ENCODE measurements at places on chromosomes 7 and 10. TPM values are rescaled to one million over a fixed set of nuclear protein-coding genes. Genes with fewer than 3 reads are reported as not detected.

- DNase-seq, result no peak
Measured at GRCh38 chr7:73827567-73828106, 3.2 kb upstream of the CLDN4 start.

DNA sequence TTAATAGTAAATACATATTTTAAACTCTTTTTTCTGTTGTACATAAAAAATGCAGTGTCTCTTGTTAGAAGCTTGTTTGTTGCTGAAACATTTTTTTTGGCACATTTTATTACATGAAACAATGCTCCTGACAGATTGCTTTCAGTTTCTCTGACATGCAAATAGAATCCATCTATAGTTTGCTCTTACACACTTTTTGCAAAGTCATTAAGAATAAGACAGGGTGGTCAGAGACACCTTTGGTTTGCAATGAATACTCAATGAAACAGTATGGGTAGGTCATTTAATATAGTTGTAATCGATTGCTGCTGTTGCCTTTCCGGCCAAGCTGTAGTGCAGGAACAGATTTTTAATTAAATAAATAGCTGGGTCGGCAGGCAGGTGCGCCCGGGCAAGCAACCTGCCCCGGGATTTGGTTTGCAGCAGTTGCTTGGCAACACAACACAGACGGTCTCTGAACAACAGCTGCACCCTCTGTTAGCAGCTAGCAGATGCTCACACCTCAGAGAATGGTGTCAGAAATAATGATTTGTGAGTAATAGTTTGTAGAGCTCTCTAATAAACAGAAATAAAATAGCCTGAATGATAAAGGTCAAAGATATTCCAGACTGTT, 115.7 kb upstream of the CACNA2D1 start:
- no peak for DNase-seq

DNA sequence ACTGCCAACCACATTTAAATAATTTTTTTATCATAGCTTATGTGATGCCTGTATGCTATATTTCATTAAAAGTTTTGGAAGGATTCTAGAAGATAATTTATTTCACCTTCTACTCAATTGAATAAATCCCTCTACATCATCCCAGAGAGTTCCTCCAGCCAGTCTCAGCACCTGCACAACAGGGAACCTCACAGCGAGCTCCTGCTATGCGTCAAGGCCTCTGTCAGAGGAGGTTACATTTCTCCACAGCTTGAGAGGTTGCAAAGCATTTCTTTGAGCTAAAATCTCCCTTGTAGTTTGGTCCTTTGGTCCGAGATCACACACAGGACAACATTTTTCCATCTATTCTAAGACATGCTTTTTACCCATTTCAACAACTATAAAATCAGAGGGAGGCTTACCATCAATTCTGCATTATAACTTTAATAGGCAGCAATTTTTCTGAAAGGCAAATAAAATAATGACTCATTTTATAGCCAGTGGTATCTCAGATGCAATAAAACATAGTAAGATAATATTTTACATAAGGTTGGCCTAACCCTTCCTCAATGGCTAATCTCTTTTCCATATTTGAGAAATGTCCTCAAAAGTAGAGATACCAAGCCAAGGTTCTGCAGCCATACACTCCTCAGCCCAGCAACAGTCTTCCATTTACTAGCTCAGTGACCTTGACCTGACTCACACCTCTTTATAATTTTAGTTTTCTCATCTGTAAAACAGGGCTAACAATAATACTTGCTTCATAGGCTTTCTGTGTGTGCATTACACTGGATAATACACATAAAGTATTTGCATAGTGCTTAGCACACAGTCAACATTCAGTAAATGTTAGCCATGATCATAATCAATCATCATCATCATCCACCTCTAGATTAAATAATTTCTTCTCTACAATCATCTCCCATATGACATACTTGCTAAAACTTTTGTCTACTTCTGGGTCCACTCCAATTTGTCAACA, 68.8 kb downstream of the DOCK4 start:
- no peak for DNase-seq

- DNase-seq, result no peak
Measured at GRCh38 chr7:43199371-43200160, 87.1 kb downstream of the HECW1 start.

DNA sequence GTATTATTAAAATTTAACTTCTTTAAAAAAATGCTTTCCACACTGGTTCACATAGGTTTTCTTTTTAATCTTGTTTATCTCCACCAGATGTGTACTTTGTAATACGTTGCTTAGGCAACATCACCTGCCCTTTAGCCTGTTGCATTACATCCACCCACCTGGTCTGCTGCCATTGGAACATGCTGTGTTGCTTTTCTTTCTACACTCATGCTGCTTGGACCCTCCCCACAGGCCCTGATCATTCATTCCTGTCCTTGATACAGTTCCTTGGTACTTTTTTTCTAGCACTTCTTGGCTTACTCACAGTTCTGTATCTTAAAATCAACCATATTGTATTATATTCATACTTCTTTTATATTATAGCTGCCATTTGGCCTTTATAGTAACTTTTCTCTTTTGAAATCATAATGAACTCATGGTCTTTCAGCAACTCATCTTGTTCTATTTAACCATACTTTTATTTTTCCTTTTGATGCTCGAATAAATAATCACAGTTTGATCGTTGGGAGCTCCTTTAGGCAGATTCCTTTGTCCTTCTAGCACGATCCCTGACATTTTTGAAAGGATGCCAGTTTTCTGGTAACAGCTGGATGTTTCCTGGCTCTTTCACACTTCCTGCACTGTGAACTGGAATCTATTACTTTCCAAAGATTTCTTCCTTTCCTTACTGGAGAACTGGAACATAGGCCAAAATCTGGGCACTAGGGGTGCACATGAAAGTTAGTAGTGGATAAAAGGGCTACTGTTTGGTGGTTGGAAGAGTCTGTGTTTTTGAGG, 125.1 kb downstream of the CDK14 start:
- no peak for DNase-seq

DNA sequence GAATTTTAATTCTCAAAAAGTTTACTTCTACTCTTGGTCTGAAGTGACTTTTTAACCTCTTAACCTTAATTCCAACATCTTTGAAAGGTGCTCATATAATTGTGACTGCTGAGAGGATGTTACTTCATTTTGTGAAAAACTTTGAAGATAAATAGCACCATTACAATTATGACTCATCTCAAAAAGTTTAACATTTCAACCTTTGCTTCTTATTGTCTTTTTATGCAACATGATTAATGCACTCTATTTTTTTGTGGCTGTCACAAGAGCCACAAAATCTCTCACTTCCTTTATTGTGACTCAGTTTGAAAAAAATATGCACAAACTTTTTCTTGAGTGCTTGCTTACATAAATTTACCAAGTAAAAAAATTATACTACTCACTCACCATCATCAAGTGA, 383.1 kb downstream of the LRRTM3 start:
- DNase-seq, result no peak

DNA sequence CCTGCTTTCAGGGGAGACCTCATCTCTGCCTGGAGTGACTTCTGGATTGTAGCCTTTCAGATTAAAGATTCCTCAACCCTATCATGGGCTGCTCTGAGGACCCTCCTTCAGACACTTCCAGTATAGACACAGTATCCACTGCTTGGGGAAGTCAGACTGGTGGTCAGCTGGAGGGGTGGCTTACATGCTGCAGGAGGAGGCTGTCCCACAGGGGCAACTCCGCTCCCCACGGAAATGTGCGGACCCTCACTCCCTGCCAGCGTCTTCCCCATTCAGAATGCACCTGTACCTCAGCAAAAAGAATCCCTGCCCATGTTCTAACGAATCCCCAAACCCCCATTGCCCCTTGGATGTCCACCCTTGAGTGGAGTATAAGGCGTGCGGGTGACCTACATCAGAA, 95.5 kb downstream of the DOCK4 start:
- no peak for DNase-seq

GRCh38 chr10:133455611-133456031, 1.9 kb downstream of the SCART1 start:
- DNase-seq, result no peak

DNA sequence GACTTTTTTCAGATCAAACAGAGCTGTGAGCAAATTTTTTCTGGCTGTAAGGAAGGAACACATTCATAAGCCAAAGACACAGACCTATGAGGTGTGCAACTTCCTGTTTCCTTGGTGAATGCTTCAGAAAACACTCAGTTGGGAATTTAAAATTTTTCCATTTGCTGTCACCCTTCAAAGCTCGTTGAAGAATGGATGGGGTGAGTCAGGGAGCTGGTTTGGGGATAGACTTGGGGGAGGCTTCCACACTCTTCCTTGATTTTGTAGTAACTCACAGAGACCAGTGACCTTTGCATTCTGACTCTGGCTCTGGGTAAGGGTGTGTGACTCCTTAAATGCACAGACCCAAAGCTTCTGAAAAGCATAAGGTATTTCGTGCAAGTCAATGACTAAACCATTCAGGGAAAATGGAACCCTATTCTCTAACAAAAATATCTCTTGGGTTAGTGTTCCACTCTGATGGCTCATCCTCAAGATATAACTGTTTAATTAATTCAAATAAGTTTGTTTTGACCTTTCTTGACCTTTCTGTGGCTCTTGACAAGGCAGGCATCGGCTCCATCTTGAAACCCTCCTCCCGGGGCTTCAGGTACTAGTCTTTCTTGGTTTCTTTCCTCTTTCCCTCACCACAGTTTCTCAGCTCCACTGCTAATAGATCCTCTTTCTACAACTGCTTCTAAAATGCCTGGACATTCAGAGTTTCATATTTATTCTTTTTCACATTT, 227.8 kb upstream of the INHBA start:
- DNase-seq, result no peak

GRCh38 chr7:141436575-141437075, 114.6 kb upstream of the AGK start:
- no peak for DNase-seq

- DNase-seq, result no peak
Measured at GRCh38 chr7:122067077-122067476, 77.0 kb downstream of the AASS start.

DNA sequence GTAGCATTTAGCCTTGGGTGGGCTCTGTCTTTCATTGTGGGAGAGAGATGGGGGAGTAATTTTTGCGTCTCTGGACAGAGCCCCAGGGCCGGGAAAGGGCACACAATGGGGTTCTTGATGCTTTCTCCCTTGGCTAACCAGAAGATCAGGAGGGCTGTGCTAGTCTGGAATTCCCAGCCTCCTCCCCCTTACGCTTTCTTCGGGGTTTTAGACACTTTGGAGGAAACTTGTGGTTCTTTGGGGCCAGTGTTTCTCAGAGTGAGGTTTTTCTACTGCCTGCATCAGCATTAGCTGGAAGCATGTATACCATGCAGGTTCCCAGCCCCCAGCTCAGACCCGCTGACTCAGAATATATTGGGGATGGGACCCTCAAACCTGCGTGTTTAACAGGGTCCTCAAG, 7.0 kb downstream of the NEURL1 start:
- no peak for DNase-seq

DNA sequence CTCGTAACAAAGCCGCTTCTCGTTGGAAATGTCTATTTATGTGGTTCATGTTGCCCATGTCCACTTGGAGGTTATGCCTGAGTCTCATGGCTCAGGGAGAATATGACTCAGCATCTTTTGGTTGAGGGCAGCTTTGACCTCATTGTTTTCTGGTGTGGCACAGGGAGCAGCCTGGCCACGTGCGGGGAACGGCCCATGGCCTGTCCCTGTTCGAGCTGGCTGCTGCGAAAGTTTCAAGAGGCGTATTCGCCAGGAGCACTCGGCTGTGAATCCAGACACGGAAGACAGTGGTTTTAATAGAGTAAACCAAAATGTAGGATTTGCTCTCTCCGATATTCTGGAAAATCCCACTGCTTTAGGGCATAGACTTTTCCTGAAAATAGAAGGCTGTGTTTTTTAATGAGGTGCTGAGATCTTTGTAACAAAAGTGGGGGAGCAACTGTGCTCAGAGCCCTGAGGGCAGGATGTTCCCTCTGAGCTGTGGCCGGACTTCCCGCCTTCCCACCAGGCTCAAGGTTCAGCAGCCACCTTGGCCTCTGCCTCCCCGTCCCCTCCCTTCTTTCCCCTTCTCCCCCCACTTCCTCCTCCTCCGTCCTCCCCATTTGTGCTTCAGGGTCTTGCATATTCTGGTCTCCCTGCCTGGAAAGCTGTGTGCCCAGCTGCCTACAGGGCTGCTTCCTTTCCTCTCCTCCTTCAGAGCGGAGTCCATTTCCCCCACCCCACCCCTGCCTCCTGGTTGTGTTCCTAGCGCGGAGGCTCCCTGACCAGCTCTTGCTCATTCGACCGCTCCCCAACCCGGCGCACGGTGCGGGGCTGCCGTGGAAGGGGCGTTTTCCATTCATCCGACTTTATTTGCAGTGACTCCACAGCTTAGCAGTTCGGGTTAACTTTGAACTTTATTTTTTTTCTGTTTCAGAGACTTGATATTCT, 642.0 kb downstream of the SDK1 start:
- no peak for DNase-seq

DNA sequence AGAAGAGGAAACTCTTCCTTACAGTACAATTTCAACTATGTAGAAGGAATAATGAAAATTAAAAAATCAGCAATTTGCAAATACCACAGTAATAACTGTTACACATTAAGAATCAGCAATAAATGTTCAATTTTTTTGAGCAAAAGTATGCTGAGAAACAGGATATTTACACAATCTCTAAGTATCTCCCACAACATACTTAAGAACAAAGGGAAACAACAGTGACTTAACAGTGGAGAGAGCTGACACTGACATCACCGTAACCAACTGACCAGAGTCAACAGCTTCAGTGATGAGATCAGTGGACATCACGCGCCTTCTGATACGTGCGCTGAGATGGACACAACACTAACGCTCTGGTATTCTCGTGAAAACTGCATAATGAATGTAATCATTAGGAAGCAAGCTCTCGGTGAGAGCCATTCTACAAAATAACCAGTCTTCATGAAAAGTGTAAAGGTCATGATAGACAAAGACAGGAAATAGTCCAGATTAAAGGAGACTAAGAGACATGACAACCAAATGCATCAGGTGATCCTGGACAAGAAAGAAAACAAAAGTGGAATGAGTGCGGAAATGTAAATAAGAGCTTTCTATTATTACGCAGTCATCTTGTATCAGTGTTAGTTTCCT, 82.6 kb downstream of the PIP4K2A start:
- DNase-seq, result no peak

GRCh38 chr7:31253532-31253931, 87.0 kb downstream of the NEUROD6 start:
- DNase-seq, result no peak

LIPF gene
- polyA plus RNA-seq, result not detected

CTAGE8 gene
- 0.42 TPM for polyA plus RNA-seq

Measured in urinary bladder (tissue), 4 donors.